CD4-positive, alpha-beta T cell treated with Interleukin-10 for 1 hour (primary cell): ENCODE measurements at places on chromosomes 4 and X.

DNA sequence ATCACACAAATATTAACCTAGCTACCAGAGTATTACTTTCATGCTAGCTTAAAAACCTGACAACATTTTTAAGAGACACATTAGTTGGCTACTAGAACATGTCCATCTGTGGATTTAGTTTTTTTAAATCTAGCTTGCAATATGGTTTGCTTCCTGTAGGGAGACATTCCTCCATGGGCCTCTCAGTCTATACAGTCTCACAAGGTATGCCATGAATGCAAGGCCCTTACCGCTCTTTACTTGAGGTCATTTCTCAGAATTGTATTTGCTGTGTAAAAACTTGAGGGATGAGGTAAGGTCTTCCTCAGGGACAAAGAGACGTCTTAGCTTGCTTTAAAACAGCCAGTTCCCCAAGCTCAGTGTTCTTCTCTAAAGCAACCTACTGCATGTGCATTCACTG lies 26.9 kb downstream of the UBA6 start:
- DNase-seq = no peak

- DNase-seq = no peak
These were observed 238.3 kb downstream of the KCNIP4 start for GRCh38 chr4:21710179-21710835.

DNA sequence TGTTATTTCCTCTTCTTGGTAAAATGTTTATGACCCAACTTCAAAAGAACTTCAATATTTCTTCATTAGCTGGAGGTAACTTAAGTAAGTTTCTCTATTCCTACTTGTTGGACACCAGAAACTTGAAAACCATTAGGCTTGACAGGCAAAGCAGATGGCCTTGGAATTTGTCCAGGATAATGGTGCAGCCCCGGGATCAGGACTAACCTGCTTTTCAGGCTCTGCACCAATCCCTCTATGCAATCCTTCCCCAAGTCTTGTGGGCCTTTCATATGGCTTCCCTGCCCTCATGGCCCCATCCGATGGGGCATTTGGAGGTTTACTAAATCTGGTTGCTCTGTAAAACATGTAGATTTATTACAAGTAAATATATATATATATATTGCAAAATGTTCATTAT lies 68.5 kb downstream of the SPINK2 start:
- no peak for DNase-seq

DNA sequence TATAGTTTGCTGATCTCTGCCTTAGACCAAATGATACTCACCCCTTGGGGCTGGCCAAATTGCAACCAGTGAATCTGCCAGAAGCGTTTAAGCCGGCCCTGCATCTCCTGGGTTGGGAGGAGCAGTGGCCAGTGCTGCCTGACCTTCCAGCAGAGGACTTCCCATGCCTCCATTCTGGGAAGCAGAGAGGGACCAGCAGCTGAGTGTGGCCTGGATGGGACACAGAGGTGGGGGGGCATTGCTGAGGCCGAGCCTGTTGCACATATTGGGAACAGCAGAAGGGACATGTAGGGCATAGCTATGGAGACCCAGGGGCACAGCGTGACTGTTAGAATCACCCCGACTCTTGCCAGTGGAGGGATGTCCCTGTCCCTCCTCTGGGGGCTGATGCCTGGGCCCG lies 93.3 kb downstream of the CPZ start:
- no peak for DNase-seq

DNA sequence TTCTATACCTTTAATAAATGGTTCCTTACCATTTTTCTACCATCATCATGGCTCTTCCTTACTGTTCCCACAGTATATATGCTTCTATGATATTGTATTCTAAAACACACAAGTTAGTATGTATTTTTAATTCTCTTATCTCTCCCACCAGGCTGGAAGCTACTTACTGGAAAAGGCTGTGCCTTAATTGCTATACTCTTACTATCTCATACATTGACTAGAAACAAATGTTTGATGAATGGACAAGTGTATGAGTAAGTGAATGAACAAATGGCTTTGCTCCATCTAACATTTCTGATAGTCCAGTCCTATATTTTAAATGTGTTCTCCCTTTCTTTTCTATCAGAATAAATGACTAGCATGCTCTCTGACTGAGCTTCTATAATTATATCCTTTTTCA lies 320.8 kb upstream of the RASGEF1B start:
- no peak for DNase-seq

DNA sequence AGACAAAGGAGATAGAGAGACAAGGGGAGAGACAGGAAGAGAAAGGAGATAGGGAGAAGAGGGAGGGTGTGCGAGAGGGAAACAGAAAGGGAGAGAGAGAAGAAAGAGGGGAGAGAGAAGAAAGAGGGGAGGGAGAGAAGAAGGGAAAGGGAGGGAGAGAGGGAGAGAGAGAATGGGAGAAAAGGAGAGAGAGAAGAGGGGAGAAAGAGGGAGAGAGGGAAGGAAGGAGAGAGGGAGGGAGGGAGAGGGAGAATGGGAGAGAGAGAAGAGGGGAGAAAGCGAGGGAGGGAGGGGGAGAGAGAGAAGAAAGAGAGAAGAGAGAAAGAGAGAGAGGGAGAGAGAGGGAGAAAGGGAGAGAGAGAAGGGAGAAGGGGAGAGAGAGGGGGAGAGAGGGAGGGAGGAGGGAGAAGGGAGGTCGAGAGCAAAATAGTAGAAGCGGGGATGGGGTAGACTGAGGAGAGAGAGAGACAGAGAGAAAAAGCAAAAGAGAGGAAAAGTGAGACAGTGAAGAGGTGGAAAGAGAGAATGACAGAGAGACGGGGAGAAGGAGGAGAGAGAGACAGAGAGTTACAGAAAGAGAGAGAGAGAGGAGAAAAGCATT lies 218.2 kb downstream of the DHRSX start:
- no peak for DNase-seq

- no peak for DNase-seq
These were observed 14.8 kb downstream of the PJA1 start for GRCh38 chrX:69150281-69150960.

GRCh38 chrX:109966246-109966645 lies 36.7 kb upstream of the TMEM164 start:
- DNase-seq = no peak

DNA sequence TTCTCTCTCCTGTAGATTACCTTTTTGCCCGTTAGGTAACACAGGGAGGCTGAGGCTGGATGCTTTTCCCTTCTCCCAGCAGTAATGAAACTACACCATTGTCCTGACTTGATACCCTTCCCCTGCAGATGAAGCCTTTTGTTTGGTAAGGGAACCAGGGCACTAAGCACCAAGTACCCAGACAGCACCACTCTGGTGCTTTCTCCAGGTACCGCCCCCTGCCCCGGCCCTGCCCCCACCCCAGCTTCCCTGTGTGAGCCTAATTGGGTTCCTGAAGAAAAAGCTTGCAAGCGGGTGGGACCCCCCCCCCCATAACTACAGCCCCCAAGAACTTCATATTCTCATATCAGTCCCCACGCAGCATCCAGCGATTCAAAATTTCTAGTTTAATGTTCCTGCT lies 79.8 kb downstream of the JADE3 start:
- DNase-seq = no peak

- no peak for DNase-seq
These were observed 319.1 kb upstream of the CT83 start for GRCh38 chrX:116781926-116782325.

DNA sequence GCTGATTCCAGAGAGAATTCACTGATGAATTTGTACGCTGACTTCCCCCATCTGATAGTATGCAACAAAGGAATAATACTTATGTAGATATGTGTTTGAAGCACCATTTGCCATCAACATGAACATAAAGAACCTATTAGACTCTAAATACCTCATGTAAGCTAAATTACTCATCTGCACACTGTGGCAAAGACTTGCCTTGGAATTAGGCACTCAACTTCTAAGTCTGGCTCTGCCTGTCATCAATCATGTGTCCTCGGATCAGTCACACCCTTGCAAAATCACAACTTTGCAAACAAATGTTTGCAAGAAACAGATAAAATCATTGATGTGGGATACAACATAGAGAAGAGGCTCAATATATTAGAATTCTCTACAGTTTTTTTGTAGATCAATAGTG lies 169.9 kb upstream of the LDB2 start:
- no peak for DNase-seq

DNA sequence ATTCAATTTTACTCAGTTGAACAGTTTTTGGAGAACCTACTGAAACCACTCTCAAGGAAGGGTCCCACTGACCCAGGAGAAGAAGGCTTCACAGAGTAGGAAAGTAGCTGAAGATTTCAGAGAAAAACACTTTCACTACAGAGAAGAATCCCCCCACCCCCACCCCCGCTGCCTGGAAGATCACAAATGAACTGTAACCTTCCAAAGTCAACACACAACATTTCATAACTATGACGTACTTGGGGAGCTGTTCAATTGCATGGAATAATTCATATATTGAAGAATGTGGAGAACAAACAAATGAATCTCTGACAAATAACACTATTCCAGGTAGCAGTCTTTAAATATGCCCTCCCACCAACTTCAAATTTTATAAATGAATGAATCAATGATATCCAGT lies 86.1 kb upstream of the STS start:
- no peak for DNase-seq

- DNase-seq = no peak
These were observed 124.4 kb downstream of the NAF1 start for GRCh38 chr4:163042306-163042705.

DNA sequence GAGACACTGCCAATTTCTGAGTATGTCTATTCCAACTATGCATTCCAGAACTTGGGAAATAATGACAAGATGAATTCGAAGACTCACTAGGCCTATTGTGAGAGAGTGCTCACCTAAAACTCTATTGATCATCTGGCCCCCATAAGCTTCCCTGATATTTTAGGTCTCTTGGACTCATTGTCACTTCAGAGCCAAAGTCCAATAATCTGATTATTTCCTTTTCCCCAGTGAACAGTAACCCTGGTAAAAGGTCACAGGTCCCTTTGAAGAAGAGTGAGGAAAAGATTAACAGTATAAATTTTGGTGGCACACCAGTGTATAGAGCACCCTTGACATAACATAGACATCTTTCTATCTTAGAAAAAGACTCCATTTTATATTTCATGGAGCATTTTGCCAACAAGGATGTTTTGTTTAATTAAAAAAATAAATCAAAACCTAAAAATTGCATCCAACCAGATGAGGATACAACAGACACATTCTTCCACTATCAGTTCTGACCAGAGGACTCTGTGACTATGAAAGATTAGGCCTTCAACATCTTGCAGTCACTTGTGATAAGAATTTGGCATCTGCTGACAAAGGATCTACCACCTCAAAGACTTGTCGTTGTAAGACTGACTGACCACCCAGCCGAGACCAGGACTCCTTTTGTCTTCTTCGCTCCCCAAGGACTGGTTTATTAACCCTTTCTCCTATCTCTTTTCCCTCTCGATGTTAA lies 191.9 kb downstream of the MAB21L2 start:
- no peak for DNase-seq

DNA sequence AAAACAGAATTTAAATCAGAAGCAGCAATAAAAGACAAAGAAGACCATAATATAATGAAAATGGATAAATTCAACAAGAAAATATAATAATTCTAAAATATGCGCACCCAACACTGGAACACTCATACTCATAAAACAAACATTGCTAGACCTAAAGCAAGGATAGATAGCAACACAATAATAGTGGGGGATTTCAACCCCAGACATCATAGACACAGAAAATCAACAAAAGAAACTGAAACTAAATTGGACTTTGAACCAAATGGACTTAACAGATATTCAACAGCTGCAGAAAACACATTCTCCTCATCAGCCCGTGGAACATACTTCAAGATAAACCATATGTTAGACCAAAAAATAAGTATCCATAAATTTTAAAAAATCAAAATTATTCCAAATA lies 1552.6 kb downstream of the C4orf33 start:
- no peak for DNase-seq
